RPMI7951 (cell line): ENCODE measurements at places on chromosomes 16 and 17. TPM values are rescaled to one million over a fixed set of nuclear protein-coding genes. Genes with fewer than 3 reads are reported as not detected.
A peak's percentile ranks its signal among the peaks of the same experiment; 100 is the strongest.

The HP gene
- total RNA-seq, result not detected in 2 replicates

The IRX3 gene
- total RNA-seq, result 7.7 and 15.1 TPM in 2 replicates

The RAP1GAP2 gene
- total RNA-seq, result 1.2 and 1.3 TPM in 2 replicates

The TNFRSF17 gene
- total RNA-seq, result 0.48 TPM in 1 of 2 replicates, not detected in the other

The KRT20 gene
- not detected in 2 replicates for total RNA-seq

The KRT39 gene
- total RNA-seq, result 0.24 TPM in 1 of 2 replicates, not detected in the other

DNA sequence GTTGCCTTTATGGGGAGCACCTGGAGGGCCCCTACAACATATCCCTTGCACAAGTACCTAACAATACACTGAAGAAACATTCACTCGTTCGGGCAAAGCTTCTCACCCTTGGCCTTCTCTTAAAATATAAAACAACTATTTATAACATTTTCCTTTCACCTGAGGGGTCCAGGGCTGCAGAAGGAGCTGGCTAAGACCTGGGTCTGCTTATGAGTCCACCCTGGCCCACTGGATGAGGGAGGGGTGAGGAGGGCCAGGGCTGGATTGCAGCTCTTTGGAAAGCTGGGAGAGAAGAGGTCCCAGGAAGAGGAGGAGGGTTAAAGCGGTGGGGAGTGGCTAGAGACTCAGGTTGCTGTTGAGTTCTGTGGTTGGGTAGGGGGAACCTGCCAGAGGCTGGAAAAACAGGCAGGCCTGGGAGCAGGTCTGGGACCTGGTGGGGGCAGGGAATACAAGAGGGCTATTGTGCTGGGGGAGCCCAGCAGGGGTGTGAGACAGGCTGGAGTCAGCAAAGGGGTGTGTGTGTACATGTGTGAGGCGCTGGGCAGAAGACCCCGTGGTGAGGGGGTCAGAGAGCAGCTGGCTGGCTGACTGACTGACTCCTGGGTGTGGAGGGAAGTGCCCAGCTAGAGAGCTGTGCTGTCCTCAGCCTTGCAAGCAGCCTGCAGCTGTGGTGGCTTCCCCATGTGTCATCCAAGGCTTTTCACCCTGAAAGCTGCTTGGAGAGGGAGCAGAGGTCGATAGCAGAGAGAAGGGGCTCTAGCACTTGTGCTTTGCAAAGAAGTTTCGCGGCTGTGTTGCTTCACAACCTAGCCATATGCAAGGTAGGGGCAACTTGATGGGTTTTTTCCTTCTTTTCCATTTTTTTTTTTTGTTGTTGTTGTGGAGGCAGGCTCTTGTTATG is 10.2 kb upstream of the MRC2 start:
- no peak for DNase-seq

DNA sequence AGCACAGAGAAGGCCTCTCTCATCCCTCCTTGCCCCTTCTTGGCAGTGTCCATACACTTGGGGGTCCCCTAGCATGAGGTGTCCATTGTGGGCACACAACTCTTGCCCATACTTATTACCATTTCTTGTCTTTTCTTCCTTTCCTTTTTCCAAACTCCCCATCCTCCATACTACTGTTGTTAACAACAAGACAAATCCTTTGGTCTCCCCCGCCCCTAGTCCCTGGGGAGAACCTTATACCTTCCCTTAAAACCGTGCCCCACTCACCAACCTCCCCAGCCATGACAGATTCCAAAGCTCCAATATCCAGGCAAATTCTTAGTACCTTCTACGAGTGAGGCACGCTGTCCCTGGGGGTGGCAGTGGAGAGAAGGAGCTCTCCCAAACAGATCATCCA is 82.9 kb downstream of the GAS7 start:
- DNase-seq, result no peak

DNA sequence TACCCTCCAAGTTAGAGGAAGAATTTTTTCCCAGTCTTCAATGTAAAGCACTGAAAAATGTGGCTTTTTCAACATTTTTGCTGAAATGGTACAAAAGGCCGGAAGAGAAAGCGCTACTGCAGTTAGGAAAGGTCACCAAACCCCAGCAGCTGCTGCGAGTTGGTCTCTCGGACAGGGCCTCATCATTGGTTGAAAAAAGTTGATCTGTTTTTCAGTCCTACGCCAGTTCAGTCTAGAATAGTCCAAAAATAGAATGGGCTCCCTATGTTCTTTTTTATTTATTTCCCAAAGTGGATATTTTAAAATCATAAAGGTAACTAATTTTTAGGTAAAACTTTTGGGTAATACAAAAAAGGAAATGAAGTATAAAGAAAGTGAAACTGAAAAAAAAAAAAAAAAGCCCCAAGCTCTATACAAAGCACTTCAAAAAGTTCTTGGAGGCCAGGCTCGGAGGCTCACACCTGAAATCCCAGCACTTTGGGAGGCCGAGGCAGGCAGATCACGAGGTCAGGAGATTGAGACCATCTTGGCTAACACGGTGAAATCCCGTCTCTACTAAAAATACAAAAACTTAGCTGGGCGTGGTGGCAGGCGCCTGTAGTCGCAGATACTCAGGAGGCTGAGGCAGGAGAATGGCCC is 17.4 kb downstream of the ADAP2 start:
- DNase-seq, result no peak

DNA sequence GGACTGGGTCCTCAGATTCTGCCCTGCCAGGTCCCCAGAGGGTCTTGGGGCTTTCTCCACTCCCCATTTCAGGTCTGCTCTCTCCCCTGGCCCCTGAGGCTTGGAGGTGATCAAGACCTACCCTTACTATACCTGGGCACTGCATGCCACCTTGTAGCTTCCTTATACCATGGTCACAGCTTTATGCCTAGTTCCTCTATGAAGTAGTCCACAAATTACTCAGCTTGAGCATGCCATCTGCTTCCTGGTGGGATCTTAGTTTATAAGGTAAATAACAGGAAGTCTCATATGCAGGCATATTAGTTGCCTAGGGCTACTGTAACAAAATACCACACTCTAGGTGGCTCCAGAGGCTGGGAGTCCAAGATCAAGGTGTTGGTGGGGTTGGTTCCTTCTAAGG is 11.0 kb upstream of the PMFBP1 start:
- DNase-seq, result no peak

GRCh38 chr17:13931111-13931526 is 138.2 kb upstream of the COX10 start:
- peak; percentile 71 for DNase-seq

DNA sequence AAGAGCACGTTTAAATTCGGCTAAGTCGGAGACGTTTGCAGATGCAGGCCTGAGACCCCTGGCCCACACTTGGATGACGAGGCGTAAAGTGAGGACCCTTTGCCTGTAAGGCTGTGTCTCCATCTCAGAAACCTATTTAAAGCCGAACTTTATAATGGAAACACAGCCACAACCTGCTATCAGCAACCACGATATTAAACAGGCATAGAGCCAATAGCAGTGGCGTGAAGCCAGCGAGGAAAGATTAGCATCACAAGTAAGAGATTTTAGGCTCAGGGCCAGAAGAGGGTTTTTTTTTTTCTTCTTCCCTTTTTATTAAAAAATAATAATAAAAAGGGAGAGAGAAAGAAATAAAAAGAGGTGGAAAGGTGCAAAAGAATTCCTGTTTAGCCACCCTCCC is 111.3 kb upstream of the NOL11 start:
- no peak for DNase-seq

- DNase-seq, result no peak
Observed at GRCh38 chr17:80882926-80883685, 108.5 kb upstream of the CHMP6 start.

GRCh38 chr17:48002266-48002915 is 31.5 kb downstream of the CDK5RAP3 start:
- DNase-seq, result peak; percentile 84

DNA sequence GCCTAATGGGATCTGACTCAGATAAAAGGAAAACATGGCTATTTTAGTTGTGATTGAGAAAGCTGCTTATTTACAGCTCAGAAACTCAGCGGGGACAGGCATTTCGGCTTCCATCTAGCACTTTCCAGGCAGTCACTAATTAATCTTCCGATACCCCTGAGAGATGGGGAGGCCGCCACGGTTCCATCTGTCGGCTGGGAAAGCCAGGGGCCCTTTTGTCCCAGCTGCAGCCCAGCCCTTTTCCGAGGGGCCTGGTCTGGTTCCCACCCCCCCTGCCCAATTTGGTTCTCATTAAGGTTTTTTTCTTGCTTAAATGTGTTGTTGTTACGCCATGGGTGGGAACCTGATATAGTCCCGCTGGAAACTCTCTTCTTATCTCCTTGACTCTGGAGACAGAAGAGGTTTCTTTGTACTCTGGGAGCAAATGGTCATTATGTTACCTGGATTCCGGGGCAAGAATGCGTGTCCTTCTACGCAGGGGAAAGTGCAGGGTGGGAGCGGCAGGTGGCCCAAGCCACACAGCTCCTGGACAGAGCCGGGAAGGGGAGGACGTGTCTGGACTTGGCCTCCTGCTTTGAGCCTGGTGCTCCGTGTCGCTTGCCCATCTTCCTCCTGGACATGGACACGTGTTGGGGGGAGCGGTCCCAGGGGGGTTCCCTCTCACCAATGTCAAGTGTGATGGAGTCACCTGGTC is 50.9 kb upstream of the GSE1 start:
- no peak for DNase-seq

- peak; percentile 44 for DNase-seq
Observed at GRCh38 chr17:6061290-6061689, 8.9 kb upstream of the WSCD1 start.

GRCh38 chr17:53313746-53314145 is 509.0 kb upstream of the KIF2B start:
- no peak for DNase-seq

- DNase-seq, result no peak
Observed at GRCh38 chr17:45423975-45424335, 8.7 kb downstream of the ARHGAP27 start.

GRCh38 chr16:72425571-72426341 is 253.8 kb upstream of the PMFBP1 start:
- no peak for DNase-seq

- DNase-seq, result peak; percentile 60
Observed at GRCh38 chr17:75241996-75242460, 19.4 kb downstream of the GGA3 start.

DNA sequence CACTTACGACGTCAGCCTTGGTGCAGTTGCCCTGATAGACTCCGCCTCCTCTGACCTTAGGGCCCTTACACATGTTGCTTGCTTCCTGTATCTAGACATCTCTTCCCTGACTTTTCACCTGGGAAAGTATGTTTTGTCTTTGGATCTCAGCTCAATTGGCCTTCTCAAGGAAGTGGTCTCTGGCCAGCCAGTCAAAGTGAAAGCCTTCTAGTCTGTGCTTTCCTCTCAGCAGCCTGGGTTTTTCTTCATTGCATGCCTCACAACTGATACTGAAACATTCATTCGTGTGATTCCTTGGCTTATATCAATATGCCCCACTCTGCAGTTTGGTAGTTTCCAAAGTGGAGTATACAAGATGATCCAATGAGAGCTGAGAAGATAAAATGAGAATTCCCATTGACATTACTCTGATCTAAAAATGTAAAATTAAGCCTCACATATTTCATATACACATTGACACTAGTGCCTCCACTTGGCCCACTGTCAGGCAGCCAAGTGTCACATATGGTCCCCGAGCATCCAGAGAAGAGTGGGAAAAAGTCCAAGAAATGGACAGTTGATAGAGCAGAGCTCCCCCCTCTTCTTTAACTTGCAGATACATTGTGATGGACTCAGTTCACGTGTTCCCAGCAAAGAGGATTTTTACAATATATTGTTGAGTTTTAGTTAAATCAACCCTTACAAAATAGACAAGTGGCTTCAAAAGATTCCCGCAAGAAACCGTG is 371.2 kb upstream of the ASIC2 start:
- DNase-seq, result no peak

DNA sequence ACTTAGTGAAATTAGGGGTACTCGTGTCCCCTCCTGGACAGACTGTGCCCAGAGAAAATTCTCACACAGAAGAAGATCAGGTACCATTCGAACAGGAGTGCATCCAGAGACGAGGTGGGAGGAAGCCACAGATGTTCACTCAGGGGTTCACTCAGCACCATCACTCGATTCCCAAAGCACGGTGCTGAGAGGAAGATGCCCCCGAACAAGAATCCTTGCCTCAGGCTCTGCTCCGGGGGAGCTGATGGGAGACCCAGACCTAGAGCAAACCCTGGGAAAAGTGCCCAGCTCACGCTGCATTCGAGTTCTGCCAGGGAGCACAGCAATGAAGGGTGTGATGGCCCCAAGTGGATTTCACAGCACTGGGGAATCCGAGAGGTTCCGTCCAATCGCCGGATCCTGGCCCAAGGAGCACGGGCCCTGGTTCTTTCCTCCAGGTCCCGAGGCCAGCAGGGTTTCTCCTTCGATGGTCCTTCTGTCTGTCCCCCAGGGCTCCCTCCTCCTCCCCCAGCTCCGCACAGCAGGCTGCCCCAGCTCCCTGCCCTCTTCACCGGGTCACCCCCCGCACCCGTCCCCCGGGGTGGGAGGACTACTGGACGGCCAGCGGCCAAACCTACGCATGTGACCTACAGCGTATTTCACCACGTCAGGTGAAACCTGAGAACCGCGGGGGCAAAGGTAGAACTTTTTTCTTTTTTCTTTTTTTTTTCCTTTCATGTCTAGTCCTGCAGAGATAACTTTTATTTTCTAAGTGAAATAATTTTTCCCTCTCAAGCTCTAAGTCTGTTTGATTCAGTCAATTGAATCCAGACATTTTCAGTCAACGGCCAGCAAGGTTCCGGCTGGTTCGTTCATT is 10.2 kb upstream of the UBE2I start:
- DNase-seq, result no peak

DNA sequence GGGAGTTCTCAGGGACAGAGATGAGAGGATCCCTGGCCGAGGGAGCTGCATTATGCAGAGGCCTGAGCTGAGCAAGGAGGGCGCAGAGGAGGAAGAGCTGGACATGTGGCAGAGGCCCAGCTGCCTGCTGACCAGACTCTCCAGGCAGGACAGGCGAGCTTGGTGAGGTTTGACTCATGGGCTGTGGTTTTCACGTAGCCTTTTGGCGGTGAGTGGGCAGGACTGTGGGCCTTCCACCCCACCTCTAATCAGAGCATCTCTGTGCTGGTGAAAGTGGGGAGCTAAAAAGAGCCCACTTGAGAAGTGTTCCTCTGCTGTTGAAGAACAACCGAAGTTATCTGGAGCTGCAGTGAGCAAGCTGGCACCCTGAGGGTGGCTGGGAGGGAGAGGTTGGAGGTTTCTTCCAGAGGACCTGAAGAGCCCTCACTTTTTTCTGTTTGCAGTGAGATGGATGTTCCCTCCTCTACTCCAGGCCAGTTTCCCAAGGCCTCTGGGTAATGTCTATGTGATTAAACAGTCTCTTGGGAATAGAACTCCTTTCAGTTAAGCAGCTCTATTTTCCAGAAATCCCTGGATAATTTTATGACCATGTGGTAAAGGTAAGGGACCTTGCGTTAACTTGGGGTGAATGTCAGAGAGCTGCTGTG is 11.9 kb downstream of the EPN2 start:
- DNase-seq, result peak; percentile 90

GRCh38 chr16:84806256-84806889 is 13.4 kb upstream of the CRISPLD2 start:
- DNase-seq, result peak; percentile 99
